ENCODE measurements at places on chromosomes 4 and X.

- DNase-seq, result peak; percentile 61
Observed at GRCh38 chrX:67555578-67556203, 11.9 kb downstream of the AR start.

DNA sequence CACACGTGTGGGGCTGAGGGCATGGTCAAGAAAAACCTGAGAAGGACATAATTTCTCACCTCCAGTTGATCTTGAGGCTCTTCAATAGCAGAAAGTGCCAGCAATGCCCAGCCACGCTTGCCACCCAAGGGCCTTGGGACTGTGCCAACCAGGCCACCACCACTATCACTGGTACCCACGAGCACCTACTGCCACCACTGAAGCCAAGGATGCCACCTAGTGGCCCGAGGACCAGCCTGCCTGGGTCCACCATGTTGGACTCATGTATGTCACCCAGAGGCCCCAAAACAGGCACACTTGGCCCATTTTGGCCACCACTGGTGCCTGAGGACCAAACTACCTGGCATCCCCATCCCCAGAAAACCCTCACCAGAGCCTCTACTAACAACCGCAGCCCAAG is 191.8 kb downstream of the ADAM29 start:
- peak; percentile 11 for DNase-seq

DNA sequence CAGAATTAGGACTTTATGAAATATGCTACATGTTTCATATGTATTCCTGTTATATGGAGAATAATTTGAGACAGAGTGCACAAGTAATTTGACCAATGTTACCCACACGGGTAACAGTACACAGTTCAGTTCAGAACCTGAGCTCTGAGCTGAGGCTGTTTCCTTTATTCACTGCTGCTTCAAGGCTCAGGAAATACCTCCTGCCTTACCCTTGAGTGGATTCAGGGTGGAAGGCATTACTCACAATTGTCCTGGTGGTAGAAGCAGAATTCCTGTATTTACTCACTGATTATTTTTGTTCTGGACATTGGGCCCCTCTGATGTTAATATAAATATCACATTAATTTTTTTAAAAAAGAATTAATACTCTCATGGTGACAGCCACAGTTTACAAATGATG is 73.5 kb upstream of the CAMK2D start:
- DNase-seq, result no peak

- no peak for DNase-seq
Observed at GRCh38 chrX:107360788-107361360, 88.6 kb upstream of the FRMPD3 start.

DNA sequence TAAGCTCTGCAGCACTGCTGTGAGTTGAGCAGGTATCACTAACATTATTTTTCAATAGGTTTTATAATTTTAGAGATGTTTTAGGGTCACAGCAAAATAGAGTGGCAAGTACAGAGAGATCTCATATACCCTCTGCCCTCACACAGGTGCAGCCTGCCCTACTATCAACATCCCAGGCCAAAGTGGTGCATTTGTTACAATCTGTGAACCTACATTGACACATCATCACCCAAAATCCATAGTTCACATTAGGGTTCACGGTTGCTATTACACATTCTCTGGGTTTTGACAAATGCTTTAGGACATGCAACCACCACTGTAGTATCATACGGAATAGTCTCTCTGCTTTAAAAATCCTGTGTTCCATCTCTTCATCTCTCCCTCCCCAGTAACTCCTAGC is 173.1 kb downstream of the DHX15 start:
- no peak for DNase-seq

GRCh38 chr4:154707877-154708276 is 35.9 kb upstream of the LRAT start:
- DNase-seq, result no peak

- DNase-seq, result no peak
Observed at GRCh38 chrX:46400530-46401443, 144.4 kb downstream of the ZNF674 start.

GRCh38 chrX:16664626-16665025 is 14.7 kb downstream of the S100G start:
- DNase-seq, result no peak

DNA sequence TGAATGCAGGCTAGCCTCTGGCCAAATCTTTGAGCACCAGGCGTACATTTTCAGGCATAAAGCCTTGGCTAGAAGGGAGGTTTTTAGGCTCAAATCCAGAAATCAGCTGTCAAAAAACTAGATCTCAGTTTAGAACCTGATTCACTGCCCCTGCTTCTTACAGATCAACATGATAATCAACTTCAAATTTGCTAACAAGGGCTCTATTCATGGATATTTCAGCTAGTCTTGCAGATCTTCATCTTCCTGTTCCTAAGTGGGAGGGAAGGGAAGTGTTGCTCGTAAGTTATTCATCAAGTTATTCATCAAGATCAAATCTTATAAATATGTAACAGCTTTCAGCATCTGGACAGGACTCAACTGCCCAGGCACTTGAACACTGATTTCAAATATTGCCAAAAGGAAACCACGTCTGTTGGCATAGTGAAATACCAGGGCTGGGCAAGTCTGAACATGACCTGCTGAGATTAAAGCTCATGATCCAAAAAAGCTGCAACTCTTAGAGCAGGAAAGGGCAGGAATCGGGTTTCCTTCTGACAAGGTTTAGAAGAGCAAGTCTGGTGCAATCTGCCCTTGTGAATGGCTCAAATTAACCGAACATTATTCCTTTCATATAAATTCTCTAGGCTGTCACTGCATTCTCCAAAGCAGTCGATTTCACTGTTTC is 200.3 kb downstream of the PDGFC start:
- peak; percentile 55 for DNase-seq

Measured in upper lobe of left lung (tissue), 6 donors.